ENCODE measurements at places on chromosomes 7 and 10.

GRCh38 chr7:24854866-24855265, 97.6 kb upstream of the GSDME start:
- no peak overlapping the region for H3K27ac ChIP-seq
- DNase-seq = no peak
- no peaks in the 10 kb centered on the region for H3K27me3 ChIP-seq

DNA sequence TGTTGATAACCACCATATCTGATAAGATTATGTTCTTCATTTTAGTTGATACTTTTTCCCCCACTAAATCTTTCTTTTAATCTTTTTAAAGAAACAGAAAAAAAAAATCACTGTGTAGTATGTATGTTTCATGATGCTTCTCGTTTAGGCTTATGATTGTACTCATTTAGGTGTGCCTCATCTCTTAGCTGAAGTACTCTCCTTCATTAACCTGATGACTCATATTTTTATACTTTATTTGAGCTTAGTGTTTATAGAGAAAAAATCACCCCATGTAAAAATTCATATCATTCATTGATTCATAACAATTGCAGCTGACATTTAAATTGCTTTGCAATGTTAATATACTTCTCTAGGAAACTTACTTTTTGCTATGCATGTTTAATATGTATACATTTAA, 158.9 kb downstream of the MLLT10 start:
- H3K4me3 ChIP-seq = no peak overlapping the region
- H3K27me3 ChIP-seq = no peaks in the 10 kb centered on the region
- H3K36me3 ChIP-seq = peaks cover 37% of the 10 kb centered on the region
- no peak for DNase-seq
- H3K27ac ChIP-seq = peak overlapping the region; percentile 33

DNA sequence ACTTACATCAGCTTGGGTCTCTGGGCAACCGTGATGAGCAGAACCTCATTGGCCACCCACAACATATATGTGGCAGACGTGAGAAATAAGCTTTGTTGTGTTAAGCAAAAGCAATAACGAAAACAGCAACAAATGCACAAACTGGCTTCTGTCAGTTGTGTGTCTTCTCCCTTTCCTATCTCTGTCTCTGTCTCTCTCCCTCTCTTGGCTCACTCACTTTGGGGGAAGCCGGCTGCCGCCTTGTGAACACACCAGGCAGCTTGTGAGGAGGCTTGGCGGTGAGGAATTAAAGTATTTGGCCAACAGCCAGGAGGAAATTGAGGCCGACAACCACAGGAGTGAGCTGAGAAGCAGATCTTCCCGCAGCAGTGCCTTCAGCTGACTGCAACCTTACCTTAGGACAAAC, 21.9 kb upstream of the CDCA7L start:
- H3K27me3 ChIP-seq = peaks cover under 1% of the 10 kb centered on the region
- H3K36me3 ChIP-seq = no peaks in the 10 kb centered on the region
- H3K4me1 ChIP-seq = peaks cover 25% of the 10 kb centered on the region
- DNase-seq = no peak
- peak overlapping the region; percentile 54 for H3K4me3 ChIP-seq

- H3K36me3 ChIP-seq = no peaks in the 10 kb centered on the region
- H3K27ac ChIP-seq = no peak overlapping the region
- no peak overlapping the region for H3K4me3 ChIP-seq
- H3K27me3 ChIP-seq = no peaks in the 10 kb centered on the region
- H3K4me1 ChIP-seq = no peaks in the 10 kb centered on the region
These were observed 4.1 kb downstream of the LRRC17 start for GRCh38 chr7:102916881-102917280.

- peaks cover 2% of the 10 kb centered on the region for H3K36me3 ChIP-seq
- H3K27ac ChIP-seq = peak overlapping the region; percentile 70
- no peak for DNase-seq
- peaks cover 2% of the 10 kb centered on the region for H3K27me3 ChIP-seq
These were observed 113.2 kb upstream of the MYO3A start for GRCh38 chr10:25820874-25821273.

- H3K27ac ChIP-seq = no peak overlapping the region
- no peak for DNase-seq
- no peaks in the 10 kb centered on the region for H3K36me3 ChIP-seq
- H3K4me1 ChIP-seq = peaks cover 11% of the 10 kb centered on the region
- no peaks in the 10 kb centered on the region for H3K27me3 ChIP-seq
These were observed 27.3 kb upstream of the IFRD1 start for GRCh38 chr7:112422842-112423496.

GRCh38 chr10:11381023-11381422, 230.4 kb downstream of the USP6NL start:
- peaks cover 18% of the 10 kb centered on the region for H3K4me1 ChIP-seq
- H3K27me3 ChIP-seq = peaks cover 1% of the 10 kb centered on the region
- no peak overlapping the region for H3K4me3 ChIP-seq
- H3K27ac ChIP-seq = no peak overlapping the region
- DNase-seq = no peak

GRCh38 chr10:119337796-119338432, 130.5 kb downstream of the GRK5 start:
- H3K27me3 ChIP-seq = no peaks in the 10 kb centered on the region
- peaks cover 29% of the 10 kb centered on the region for H3K36me3 ChIP-seq
- H3K4me1 ChIP-seq = peaks cover 15% of the 10 kb centered on the region
- H3K27ac ChIP-seq = peak overlapping the region; percentile 41
- H3K4me3 ChIP-seq = no peak overlapping the region

GRCh38 chr7:46291601-46292150, 370.6 kb upstream of the IGFBP3 start:
- no peak for DNase-seq
- H3K27me3 ChIP-seq = no peaks in the 10 kb centered on the region
- H3K4me1 ChIP-seq = no peaks in the 10 kb centered on the region
- no peaks in the 10 kb centered on the region for H3K36me3 ChIP-seq
- no peak overlapping the region for H3K4me3 ChIP-seq

DNA sequence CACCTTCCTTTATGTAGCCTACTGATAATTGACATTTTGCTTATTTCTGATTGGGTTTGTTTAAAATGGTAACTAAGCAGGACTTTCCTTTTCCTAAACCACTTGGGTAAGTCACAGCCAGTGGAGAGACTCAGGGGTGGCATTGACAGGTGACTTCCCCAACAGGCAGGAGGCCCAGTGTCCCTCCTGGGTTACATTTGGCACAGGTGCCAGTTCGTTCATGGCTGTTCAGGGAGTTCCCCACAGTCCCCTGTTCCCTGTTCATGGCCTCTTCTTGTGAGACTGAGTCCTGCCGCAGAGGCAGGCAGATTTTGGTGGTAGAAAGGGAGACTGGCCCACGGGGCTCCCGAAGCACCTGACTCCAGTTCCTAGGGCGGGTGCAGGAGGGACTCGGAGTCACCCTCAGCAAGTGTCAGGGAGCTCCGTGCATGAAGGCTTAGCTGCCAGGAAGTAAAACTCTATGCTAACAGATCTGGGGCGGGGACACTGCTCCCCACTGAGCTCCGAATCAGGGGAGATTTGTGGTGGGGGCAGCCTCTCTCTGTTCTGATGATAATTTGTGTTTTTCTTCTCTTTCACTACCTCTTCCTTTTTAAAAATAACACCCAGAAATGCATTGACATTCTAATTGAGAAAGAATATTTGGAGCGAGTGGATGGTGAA, 84.1 kb downstream of the EZH2 start:
- H3K4me3 ChIP-seq = no peak overlapping the region
- no peaks in the 10 kb centered on the region for H3K4me1 ChIP-seq
- DNase-seq = no peak
- no peaks in the 10 kb centered on the region for H3K27me3 ChIP-seq
- H3K27ac ChIP-seq = peak overlapping the region; percentile 14

DNA sequence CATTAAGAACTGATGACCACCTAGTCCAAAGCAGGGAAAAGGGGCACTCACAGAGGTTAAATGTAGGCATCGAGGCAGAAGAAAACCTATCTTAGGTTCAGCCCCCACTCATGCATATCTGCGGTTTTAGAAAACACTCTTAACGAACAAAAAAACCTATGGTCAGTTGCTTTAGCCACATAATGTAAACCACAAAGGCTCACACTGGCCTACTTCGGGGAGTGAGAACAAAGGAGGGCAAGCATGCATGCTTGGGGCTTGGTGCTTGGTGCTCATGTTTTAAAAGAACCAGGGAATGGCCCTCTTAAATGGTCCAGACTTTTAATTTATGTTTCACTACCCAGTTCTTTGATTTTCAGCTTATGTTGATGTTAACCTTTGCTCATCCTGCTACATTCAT, 14.2 kb downstream of the INSYN2A start:
- no peak overlapping the region for H3K4me3 ChIP-seq
- no peak for DNase-seq
- H3K27me3 ChIP-seq = no peaks in the 10 kb centered on the region
- no peaks in the 10 kb centered on the region for H3K4me1 ChIP-seq

DNA sequence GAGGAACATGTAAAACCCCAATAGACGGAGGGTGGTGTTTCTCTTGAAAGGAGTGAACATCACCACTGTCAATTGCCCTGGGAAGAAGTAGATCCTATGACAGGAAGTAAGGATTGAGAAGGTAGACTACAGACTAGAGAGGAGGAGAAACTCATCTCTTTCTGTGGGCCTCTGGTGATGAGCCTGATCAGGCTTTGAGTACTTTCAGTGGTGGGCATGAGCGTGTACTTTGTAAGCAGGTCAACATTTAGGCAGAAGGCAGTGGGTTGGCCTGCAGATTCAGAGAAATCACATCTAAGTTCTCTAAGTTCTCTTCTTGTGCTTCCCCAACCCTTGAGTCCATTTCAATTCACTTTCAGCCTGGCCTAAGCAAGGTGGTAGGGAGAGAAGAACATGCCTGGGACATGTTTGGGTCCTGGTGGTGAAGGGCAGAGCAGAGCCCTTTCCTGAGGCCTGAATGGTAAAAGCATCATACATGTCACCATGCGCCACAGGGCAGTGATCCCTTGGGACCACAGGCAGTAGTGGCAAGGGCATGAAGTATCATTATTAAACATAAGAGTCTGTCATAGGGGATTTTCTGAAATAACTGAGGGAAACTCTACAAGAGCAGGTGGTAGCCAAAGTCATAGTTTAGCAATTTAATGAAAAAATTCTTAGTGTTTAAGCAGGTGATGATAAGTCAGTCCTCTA, 56.4 kb upstream of the ANKRD1 start:
- no peak overlapping the region for H3K4me3 ChIP-seq
- peaks cover 9% of the 10 kb centered on the region for H3K4me1 ChIP-seq

DNA sequence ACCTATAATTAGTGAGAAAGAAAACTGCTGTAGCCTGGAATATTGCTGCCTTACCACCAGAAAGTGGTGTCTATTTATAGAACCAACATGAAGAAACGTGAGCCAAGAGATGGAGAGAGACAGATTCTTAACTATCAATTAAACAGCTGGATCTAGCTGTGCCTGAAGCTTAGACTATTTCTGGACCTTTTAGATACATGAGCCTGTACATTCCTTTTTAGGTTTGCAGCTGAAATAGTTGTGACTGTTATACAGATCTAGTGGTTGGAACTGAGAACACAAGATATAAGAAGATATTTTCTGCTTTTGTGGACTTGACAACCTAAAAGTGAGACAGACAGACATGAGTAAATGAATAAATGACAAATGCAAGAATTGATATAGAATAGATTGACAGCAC, 73.4 kb downstream of the CDK14 start:
- H3K27me3 ChIP-seq = no peaks in the 10 kb centered on the region
- DNase-seq = no peak
- no peak overlapping the region for H3K4me3 ChIP-seq
- no peak overlapping the region for H3K27ac ChIP-seq
- peaks cover 6% of the 10 kb centered on the region for H3K36me3 ChIP-seq

GRCh38 chr10:17244700-17245365, 16.8 kb downstream of the VIM start:
- H3K4me1 ChIP-seq = no peaks in the 10 kb centered on the region
- no peak overlapping the region for H3K27ac ChIP-seq
- H3K27me3 ChIP-seq = peaks cover 5% of the 10 kb centered on the region
- no peak overlapping the region for H3K4me3 ChIP-seq

GRCh38 chr7:41882256-41882655, 179.4 kb upstream of the INHBA start:
- peak overlapping the region; percentile 79 for H3K4me3 ChIP-seq
- no peaks in the 10 kb centered on the region for H3K27me3 ChIP-seq
- peak overlapping the region; percentile 99 for H3K27ac ChIP-seq
- DNase-seq = no peak
- H3K36me3 ChIP-seq = peaks cover 2% of the 10 kb centered on the region

GRCh38 chr10:127033216-127034033, 128.2 kb downstream of the DOCK1 start:
- H3K4me1 ChIP-seq = no peaks in the 10 kb centered on the region
- no peak overlapping the region for H3K27ac ChIP-seq
- H3K4me3 ChIP-seq = no peak overlapping the region
- peaks cover 2% of the 10 kb centered on the region for H3K27me3 ChIP-seq
- no peak for DNase-seq

- H3K27me3 ChIP-seq = peaks cover 3% of the 10 kb centered on the region
- no peak overlapping the region for H3K27ac ChIP-seq
- no peaks in the 10 kb centered on the region for H3K36me3 ChIP-seq
- no peak overlapping the region for H3K4me3 ChIP-seq
These were observed 35.0 kb downstream of the CNNM1 start for GRCh38 chr10:99364125-99364524.

- DNase-seq = no peak
- no peak overlapping the region for H3K4me3 ChIP-seq
- no peak overlapping the region for H3K27ac ChIP-seq
- no peaks in the 10 kb centered on the region for H3K36me3 ChIP-seq
- H3K27me3 ChIP-seq = no peaks in the 10 kb centered on the region
- no peaks in the 10 kb centered on the region for H3K4me1 ChIP-seq
These were observed 364.4 kb downstream of the CXCL12 start for GRCh38 chr10:44020322-44021111.

GRCh38 chr7:129884495-129884894, 68.3 kb downstream of the UBE2H start:
- no peak for DNase-seq
- H3K4me3 ChIP-seq = no peak overlapping the region
- peaks cover 7% of the 10 kb centered on the region for H3K36me3 ChIP-seq
- no peaks in the 10 kb centered on the region for H3K27me3 ChIP-seq
- no peaks in the 10 kb centered on the region for H3K4me1 ChIP-seq

- no peak for DNase-seq
- peaks cover 4% of the 10 kb centered on the region for H3K27me3 ChIP-seq
- H3K4me3 ChIP-seq = no peak overlapping the region
- no peak overlapping the region for H3K27ac ChIP-seq
- H3K36me3 ChIP-seq = no peaks in the 10 kb centered on the region
These were observed 1274.9 kb upstream of the SORCS1 start for GRCh38 chr10:108439397-108439796.

- no peaks in the 10 kb centered on the region for H3K4me1 ChIP-seq
- no peaks in the 10 kb centered on the region for H3K27me3 ChIP-seq
- no peak overlapping the region for H3K27ac ChIP-seq
These were observed 128.5 kb downstream of the DKK1 start for GRCh38 chr10:52442576-52442975.

Measured in memory B cell (primary cell).